CD4-positive, alpha-beta T cell treated with Interferon alpha-2 for 1 hour (primary cell): ENCODE measurements at places on chromosomes 11 and 22.

GRCh38 chr11:110679323-110679975 lies 32.8 kb downstream of the ARHGAP20 start:
- DNase-seq, result no peak

DNA sequence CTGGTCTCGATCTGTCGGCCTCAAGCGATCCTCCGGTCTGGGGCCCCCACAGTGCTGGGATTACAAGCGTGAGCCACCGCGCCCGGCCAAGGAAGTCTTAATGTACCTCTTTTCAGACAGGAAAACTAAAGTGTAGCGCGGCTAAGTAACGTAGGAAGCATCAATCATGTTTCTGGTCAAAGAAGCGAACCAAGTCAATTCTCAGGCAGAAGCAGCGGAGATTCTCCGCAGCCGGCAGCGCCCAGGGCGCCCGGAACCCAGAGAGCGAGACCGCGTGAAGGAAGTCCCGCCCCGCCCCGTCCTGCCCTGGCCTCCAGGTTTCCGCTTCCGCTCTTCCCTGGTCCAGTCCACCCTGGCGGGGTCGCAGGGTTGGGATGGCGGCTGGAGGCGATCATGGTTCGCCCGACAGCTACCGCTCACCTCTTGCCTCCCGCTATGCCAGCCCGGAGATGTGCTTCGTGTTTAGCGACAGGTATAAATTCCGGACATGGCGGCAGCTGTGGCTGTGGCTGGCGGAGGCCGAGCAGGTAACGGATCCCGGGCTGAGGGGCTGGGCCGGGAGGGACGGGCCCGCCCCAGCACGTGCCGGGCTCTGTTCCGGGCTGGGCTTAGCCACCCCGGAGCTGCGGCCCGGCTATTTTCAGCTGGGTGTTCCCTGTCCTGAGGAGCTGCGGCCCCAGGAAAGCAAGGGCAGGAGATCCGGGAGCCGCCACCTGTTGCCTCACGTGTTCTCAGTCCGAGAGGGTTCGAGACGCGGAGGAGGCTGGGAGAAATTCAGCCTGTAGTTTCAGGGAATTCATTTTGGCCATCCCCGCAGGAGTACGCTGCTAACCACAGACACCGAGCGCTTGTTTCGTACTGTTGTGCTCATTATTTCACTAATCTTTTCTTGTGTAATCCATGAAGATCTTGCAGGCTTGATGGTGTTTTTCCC lies at the start of gene ADSL:
Gene ADSL, plus strand, starts transcription at position 316 of the 934 bp plus-strand sequence. Its CDS starts 59 bp downstream, at position 375.
- DNase-seq, result peak; percentile 85

GRCh38 chr22:46472722-46473016 lies 64.8 kb downstream of the CELSR1 start:
- DNase-seq, result no peak

DNA sequence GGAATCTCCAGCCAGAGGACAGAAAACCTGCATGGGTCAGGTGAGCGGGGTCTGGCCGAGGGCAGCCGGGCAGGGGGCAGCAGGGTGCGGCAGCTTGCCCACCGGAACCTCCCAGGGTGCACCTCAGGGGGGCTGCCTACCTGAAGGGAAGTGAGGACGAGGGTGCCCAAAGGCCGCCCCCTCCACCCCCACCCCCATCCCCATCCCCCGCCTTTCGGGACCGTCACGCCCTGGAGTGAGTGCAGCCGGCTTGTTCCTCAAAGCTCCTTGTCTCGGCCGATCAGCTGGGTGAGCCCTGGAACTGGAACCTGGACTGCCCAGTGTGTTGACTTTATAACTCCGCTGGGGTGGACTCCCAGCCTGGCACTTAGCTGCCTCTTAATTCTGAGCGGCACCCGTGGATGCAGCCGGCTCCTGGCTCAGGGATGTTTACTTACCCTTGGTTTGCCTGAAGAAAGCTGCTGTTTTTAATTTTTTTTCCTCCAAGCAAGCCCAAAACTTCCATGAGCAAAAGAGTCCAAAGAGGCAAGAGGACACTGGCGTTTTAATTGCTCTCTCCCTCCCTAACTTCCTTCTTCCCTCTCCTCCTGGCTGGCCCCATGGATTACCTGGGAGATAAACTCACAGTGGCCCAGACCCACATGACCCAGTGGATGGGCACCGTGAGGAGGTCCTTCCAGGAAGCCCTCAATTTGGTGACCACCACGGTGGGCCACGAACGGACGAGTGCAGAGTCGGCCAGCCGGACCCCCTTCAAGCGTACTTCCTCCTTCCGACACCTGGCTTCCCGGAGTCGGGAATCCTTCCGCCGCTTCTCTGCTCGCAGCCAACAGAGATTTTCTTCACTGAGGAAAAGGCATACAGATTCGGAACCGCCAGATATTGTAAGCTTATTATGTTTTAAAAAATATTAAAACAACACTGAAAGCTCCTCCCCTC lies 87.8 kb upstream of the CRYBB3 start:
- DNase-seq, result no peak

DNA sequence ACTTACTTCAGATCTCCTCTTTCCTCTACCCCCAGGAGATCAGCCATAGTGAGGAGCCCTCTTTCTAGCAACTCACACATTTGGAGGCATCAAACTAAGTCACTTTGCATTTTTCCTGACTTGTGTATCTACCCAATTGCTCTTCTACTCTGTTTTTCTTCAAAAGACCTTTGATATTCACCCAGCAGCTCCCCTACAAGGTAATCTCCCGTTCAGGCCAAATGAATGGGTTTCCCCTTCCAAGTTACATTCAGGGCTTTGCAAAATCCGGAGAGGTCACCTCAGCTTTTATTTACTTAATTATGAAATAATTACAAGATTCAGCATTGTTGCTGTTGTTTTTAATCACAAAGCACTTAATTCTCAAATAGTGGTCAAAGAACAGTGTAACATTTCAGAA lies 6.1 kb downstream of the LARGE1 start:
- DNase-seq, result no peak

GRCh38 chr11:70517988-70518907 lies 119.9 kb downstream of the CTTN start:
- no peak for DNase-seq

GRCh38 chr22:23403152-23403719 lies 176.9 kb downstream of the IGLL1 start:
- no peak for DNase-seq

DNA sequence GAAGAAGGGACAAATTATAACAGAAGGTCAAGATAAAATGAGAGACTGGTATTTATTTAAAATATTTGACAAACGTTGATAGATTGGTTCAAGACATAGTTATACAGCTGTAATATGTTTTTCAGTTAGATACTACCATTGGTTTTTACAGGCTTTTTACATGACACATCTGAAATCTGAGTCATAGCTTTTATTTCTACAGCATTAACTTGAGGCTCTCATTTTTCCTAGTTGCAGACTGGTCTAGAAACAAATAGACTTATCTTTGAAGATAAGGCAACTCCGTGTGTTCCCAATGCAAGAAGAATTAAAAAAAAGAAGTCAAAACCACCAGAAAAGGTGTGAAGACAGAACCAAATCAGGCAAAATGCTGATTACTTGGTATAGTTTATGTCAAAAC lies 31.3 kb downstream of the CEP57 start:
- no peak for DNase-seq

- DNase-seq, result no peak
Observed at GRCh38 chr11:6061475-6061874, 30.9 kb upstream of the OR56A1 start.

DNA sequence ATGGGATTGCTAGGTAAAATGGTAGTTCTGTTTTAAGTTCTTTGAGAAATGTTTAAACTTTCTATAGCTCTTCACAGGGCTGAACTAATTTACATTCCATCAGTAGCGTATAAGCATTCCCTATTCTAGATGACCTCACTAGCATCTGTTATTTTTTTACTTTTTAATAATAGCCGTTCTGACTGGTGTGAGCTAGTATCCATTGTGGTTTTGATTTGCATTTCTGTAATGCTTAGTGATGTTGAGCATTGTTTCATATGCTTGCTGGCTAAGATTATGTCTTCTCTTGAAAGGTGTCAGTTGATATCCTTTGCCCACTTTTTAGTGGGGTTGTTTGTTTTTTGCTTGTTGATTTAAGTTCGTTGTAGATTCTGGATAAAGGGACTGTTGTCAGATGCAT lies 35.9 kb downstream of the MMP27 start:
- DNase-seq, result no peak

- DNase-seq, result no peak
Observed at GRCh38 chr11:133895551-133895950, 50.2 kb upstream of the SPATA19 start.

GRCh38 chr22:42299586-42300258 lies 29.3 kb upstream of the TCF20 start:
- peak; percentile 69 for DNase-seq

- peak; percentile 23 for DNase-seq
Observed at GRCh38 chr11:18012122-18012905, 533 bp downstream of the SERGEF start.

GRCh38 chr11:8754241-8754640 lies 71.6 kb downstream of the RPL27A start:
- DNase-seq, result no peak

GRCh38 chr11:134733646-134734045 lies 321.6 kb upstream of the B3GAT1 start:
- DNase-seq, result no peak

DNA sequence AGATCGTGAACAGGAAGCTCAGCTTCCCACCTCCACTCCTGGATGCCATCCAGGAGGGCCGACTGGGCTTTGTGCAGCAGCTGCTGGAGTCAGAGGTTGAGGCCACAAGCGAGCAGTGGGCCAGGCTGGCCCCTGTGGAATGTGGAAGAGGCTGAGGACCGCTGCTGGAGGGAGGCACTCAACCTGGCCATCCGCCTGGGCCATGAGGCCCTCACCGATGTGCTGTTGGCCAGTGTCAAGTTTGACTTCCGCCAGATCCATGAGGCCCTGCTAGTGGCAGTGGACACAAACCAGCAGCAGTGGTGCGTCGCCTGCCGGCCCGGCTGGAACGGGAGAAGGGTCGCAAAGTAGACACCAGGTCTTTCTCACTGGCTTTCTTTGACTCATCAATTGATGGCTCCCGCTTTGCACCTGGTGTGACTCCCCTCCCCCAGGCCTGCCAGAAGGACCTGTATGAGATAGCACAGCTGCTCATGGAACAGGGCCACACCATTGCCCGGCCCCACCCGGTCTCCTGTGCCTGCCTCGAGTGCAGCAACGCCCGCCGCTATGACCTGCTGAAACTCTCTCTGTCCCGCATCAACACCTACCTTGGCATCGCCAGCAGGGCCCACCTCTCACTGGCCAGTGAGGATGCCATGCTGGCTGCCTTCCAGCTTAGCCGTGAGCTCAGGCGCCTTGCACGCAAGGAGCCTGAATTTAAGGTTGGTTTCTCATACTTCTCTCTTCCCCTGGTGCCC lies 24.9 kb downstream of the ART5 start:
- no peak for DNase-seq

DNA sequence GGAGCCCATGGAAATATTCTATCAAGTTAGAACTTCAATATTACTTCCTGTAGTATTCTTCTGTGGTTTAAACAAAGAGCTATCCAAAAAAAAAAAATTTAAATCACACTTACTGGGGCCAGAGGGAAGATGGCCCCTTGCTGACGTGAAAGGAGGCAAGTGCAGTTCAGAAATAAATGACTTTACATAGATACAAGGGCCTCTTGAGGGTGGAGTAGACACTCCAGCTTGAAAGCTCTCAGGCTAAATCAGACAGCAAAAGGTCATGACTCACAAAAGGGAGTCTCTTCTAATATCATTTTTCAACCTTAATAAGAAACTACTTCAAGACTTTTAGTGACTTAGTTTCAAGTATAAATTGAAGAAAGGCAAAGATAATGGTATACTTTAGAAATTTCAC lies 1160.3 kb downstream of the FAM181B start:
- DNase-seq, result no peak

DNA sequence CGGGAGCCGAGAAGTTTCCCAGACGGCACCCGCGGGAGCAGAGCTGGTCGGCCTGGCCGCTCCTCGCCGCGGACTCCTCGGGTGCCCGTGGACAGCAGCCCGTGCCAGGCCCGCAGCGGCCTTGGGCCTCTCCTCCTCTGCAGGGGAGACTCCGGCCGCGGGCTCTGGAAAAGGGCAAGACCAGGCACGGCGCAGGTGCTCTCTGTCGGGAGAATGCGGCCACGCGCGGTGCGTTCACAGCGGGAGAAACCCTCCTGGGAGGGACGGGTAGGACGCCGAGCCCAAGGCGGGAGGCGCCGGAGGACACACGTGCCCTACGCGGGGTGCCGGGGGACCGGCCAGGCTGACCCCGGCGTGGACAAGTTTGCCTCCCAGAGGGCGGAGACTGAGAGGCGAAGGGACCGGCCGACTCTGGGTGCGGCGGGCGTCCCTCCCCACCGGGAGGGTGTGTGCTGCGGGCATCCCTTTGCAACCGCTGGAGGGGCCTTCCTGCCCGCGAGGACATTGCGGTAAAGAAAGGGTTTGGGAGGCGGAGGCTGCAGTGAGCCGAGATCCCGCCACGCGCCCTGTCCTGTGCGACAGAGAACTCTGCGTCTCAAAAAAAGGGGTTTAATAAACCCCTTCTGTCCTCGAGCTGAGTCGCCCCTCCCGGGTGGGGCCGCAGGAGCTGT lies 2.3 kb downstream of the IFITM1 start:
- peak; percentile 73 for DNase-seq

DNA sequence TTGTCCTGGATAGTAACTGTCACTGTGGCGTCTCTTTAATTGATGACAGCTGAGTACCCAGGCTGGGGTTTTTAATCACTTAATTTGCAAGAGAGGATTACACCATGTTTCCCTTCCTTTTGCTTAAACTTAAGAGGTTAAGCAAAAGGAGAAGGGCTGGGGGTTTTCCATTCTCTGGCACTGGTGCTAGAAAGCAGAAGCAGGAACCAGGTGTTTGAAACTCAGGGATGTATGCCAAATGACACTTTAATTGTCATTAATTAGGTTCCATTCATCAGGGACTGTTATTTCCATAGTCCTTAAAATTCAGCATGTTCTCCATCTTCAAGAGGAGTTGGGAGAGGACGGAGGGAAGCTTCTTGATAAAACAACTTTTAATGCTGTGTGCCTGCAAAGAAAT lies 746.2 kb downstream of the NELL1 start:
- no peak for DNase-seq
